Right cardiac atrium (tissue), 5 donors: ENCODE measurements at places on chromosomes 13 and 19. TPM values are rescaled to one million over a fixed set of nuclear protein-coding genes. Genes with fewer than 3 reads are reported as not detected.

DNA sequence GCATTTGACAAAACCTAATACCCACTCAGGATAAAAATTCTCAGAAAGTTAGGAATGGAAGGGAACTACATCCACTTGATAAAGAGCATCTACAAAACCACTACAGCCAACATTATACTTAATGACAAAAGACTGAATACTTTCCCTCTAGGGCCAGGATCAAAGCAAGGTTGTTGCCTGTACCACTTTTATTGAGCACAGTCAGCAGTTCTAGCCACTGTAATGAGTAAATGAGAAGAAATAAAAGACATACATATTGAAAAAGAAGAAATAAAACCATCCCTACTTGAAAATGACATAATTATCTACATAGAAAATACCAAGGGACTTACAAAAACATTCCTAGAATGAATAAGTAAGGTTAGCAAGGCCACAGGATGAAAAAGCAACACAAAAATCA is 194.8 kb upstream of the ZNF507 start:
- DNase-seq, result no peak

DNA sequence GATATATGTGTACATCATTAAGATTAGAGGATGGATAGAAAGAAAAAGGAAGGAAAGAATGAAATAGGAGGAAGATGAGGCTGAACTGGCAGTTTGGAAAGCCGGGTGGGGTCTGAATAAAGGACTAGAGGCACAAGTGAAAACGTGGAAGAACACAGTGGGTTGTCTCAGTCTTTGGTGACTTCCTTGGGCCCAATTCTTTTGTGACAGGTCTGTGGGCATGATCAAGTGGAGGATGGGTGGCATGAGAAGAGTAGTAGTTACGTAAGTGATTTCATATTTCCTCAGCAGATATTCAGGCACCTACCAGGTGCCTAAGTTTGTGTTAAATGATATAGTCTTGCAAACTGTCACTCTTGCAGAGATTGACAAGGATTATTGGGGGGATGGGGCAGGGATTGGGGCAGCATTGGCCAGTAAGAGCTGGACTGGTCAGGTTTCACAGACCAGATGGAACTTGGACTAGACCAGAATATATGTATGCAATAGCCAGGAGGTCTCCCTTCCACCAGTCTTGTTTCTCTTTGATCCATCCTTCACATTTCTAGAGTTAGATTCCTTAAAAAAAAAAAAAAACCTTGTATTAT is 2.7 kb downstream of the TPP2 start:
- DNase-seq, result no peak

- DNase-seq, result no peak
These were observed 6.8 kb downstream of the ATP8A2 start for GRCh38 chr13:25378528-25378927.

GRCh38 chr13:53743906-53744305 is 715.3 kb downstream of the OLFM4 start:
- DNase-seq, result no peak

GRCh38 chr13:46121033-46121432 is 16.2 kb upstream of the CPB2 start:
- no peak for DNase-seq

Gene ATP8B3
- 0.53 TPM for total RNA-seq

GRCh38 chr13:80265348-80265747 is 75.6 kb downstream of the SPRY2 start:
- no peak for DNase-seq

Gene KIR2DL4
- total RNA-seq, result not detected

DNA sequence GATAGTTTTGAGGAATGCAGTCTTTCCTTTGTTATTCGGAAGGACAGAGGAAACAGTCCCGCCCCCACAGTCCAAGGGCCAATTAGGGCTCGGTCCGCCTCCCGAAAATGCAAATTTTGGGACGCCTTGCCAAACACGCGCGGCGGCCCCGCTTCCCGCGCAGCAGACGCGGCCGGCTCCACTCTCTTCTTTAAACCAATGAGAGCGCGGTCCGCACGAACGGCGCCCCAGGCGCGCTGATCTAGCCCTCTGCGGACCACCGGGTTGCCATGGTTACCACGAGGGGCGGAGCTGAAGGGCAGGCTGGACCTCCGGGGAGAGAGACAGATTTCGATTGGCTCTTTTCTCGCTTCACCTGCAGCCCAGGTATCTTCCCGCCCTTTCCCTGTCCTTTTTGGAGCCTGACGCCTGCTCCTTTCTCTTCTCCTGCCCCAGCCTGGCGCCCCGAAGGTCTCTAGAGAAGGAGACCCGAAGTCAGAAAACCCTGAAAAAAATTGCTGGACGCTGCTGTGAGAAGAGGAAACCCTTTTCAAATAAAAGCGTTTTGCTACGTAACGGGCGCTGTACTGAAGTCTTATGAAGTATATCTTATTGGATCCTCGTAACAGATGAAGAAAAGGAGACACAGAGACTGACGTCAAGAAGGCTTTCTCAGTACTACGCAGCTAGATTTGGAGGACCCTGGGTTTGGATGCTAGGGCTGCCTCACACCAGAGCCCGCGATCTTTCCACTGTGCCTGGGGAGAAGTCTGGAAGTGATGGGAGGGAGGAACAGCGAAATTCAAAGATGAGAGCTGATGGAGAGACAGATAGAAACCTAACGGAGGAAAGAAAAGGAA is 2.0 kb downstream of the PTH2 start:
- DNase-seq, result peak; percentile 80

Gene CD33
- 2.3 TPM for total RNA-seq

Gene ZNF221
- total RNA-seq, result 5.5 TPM

DNA sequence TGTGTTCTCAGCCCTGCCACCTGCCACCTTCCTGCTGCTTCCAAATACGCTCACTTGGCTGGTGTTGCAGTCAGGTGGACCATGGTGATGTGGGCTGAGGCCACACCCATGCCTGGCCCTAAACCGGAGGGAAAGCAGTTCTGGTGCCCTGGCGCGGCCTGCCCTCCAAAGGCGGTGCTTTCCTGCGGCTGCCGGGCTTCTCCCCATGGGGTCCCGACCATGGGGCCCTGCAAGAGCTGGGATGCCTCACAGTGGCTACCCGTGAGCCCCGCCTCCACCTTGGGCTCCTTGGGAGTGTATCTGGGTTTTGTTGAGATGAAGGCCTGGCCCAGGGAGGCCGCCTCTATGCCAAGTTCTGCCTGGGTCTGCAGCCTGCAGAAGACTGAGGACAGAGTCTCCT is 73.7 kb downstream of the ERICH6B start:
- DNase-seq, result no peak

- no peak for DNase-seq
These were observed 110.3 kb downstream of the NHLRC3 start for GRCh38 chr13:39148513-39148961.

DNA sequence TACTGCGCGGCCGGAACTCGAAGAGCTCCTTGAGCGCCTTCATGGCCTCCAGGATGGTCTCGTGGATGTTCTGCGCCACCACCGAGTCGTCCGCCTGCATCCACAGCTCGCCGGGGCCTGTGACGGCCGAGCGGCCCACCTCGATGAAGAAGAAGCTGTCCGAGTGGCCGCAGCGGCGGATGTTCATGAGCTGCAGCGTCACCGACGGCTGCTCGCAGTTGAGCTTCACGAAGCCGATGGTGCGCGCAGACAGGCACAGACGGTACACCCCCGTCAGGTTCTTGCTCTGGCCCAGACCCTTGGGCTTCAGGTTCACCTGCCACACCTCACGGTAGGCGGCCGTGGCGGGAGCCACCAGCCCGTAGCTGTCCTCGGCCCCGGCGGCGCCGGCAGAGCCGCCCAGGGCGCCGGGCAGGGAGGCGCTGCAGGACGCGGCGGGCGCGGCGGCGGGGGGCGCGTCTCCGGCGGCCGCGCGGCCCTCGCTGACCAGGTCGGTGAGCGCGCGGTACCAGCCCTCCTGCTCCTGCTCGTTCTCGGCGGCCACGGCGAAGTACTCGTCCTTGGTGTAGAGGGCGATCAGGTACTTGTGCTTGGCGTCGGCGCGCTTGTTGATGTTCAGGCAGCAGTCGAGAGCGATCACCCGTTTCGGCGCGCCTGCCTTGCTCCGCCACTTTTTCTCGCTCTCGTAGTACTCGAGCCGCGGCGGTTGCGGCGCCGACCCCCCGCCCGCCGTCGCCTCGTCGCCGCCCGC is 1.1 kb downstream of the IRS2 start:
- peak; percentile 50 for DNase-seq

- DNase-seq, result no peak
These were observed 372.7 kb downstream of the ENOX1 start for GRCh38 chr13:43414111-43414510.

GRCh38 chr13:48251611-48252081 is 18.6 kb downstream of the ITM2B start:
- peak; percentile 31 for DNase-seq

DNA sequence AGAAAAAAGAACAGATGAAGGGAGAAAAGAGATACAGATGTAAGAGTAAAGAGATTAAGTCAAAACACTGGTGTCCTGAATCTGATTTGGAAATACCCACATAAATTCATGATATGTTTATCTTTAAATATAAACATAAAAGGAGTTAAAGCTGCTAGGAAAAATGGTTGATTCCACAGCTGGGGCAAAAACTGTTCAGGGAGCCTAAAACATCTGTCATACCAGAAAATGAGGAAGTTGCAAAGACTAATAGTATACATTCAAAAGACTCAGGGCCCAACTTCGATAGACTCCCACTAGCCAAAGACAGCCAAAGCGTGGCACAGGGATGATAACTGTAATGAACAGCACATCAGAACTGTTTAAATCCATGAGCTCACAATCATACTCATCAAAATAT is 62.0 kb downstream of the ABCC4 start:
- DNase-seq, result no peak

- peak; percentile 90 for DNase-seq
These were observed at the start of gene REX1BD for GRCh38 chr19:18588611-18589379. TSS of gene REX1BD (plus strand) at chr19:18588798. CDS start at chr19:18588802, 4 bp downstream.

Gene PROZ
- not detected for total RNA-seq

DNA sequence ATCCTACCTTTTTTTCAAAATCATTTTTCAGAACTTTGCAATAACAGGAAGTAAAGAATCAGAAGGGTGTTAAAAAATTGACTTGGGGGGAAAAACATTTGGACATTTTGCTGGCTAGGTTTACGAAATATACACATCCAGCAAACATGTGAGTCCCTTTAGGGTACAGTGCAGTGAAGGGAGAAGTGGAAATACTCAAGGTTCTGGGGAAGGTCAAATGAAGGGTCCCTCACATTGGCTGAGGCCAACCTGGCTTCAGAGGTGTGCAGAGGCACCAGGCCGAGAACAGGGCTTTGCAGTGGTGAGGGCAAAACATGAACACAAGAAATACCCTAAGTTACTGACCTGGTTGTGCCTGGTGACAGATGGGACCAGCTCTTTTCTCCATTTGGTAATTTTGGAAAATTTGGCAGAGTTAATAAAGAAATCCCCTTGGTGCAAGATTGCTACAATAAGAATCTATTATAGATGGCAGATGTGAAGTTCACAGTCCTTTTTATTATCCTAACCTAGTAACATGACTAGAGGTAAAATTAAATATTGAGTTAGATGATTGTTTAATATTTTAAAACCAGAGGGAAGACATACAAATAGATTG is 1.5 kb upstream of the UPF3A start:
- no peak for DNase-seq

- peak; percentile 93 for DNase-seq
These were observed 1.3 kb upstream of the KCNC3 start for GRCh38 chr19:50330365-50331078.

DNA sequence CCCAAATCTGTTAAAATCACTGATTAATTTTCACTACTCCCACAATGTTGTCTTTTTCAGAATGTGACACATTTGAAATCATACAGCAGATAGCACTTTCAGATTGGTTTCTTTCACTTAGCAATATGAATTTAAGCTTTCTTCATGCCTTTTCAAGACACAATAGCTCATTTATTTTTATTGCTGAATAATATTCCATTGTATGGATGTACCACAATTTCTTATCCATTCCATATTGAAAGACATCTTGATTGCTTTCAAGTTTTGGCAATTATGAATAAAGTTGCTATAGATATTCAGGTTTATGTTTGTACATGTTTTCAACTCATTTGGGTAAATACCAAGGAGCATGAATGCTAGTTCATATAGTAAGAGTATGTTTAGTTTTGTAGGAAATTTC is 2635.6 kb upstream of the PCDH20 start:
- no peak for DNase-seq

GRCh38 chr13:33403807-33404362 is 118.3 kb upstream of the STARD13 start:
- DNase-seq, result no peak

DNA sequence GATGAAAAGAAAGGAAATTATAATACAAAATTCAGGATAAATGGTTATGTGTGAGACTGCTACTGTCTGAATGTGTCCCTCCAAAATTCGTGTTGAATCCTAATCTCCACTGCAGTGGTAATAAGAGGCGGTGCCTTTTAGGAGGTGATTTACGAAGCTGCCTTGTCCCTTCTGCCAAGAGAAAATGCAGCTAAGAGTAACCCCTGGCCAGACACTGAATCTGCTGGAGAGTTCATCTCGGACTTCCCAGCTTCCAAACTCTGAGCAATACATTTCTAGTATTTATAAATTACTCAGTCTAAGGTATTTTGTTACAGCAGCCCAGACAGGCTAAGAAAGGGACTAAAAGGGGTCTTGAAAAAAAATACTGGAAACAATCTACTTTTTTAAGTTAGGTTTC is 152.6 kb downstream of the KLF12 start:
- DNase-seq, result no peak

DNA sequence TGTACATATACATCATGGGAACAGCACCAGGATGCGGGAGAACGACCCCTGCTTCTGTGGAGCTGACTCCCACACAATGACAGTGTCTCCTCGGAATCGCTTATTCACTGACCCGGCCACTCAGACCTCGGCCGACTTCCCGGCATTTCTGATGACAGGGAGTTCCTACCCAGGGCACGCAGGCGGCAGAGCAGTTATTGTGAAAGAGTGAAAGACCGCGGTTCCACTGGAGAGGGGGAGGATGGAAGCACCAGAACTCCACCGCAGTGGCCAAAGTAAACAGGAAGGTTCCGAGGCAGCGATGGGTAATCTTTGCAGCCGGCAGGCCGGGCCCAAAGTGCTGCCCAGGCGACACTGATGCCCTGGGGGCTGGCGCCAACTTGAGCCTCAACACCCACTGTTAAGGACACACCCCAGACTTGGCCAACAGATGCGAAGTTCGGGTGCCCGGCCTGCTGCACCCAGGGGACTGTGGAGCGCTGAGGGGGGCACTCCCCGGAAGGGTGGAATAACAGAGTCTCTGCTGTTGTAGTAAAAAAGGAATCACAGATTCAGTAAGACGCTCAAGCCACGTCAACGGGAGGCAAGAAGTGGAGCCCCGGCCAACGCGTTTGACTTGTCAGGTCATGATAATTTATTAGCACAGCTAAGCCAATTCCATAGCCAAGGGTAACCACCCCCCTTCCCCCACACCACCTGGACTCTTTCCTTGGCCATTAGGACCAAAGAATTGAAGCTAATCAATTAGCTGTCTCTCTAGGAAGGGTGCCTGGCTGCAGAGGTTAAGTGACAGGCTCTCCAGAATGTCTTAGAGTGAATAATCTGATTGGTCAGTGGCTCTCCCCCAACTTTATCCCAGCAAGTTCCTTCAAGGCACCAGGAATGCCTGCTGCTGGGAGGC is 5.8 kb downstream of the MLLT1 start:
- peak; percentile 94 for DNase-seq

- DNase-seq, result no peak
These were observed 360.9 kb downstream of the SLITRK5 start for GRCh38 chr13:88031980-88032559.

Gene PEG3
- 17.0 TPM for total RNA-seq

GRCh38 chr13:85806553-85807175 is 7.4 kb upstream of the SLITRK6 start:
- no peak for DNase-seq
